ENCODE measurements at places on chromosomes 5 and 9.
A peak's percentile ranks its signal among the peaks of the same experiment; 100 is the strongest.

- no peak for DNase-seq
These were observed 14.6 kb upstream of the DAP start for GRCh38 chr5:10775646-10776045.

DNA sequence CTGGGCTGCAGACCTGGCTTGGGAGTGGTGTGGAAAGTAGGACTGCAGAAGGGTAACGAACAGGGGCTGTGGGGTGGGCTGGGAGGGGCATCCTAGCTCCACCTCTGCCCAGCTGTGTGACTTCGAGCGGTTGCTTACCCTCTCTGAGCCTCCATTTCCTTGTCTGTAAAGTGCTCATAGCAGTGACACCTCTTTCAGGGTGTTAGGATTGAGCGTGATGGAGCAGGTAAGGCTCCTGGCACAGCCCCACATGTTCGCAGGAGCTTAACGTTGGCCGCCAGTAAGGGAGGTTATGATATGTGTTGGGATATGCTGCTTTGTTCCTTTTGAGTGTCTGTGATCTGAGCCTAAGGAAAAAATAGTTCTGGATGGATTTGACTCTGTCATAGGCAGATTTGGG, 2.1 kb downstream of the NDST1 start:
- DNase-seq: no peak

GRCh38 chr5:158878227-158878626, 221.5 kb downstream of the EBF1 start:
- no peak for DNase-seq

DNA sequence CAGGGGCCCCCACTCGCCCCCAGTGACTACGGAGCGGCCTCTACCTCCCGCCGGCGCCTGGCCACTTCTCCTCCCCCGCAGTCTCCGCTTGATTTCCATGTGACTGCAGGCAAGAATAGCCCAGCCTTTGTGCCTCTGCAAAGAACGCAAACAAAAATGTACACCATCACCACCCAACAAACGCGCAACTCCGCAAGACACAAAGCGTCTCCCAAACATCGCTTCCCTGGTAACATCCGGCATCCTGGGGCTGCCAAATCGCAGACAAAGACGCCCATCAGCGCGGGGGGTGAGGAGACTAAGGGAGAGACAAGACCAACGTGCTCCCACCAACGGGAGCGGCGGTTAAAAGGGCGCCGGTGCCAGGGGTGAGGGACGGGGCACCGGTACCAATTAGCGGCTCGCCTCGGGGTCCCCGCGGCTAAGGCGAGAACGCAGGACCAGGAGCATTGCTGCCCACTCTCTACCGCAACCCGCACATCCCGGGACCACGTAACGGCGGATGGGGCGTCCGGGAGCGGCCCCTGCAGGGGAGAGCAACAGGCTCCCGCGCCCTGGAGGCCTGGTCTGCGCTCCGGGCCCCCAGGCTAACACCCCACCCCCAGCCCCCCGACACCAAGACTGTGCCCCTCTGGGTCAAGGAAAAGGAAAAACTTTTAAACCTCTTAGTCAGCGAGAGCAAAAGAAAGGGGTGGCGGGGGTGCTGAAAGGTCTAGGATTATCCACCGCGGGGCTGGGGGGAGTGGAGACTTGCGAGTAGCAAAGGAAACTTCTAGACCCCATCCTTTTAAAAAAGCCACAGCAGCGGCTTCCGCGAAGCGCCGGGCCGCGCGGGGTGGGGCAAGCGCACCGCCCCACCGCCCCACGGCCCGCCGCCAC, 885 bp downstream of the MPDZ start:
- peak; percentile 90 for DNase-seq

DNA sequence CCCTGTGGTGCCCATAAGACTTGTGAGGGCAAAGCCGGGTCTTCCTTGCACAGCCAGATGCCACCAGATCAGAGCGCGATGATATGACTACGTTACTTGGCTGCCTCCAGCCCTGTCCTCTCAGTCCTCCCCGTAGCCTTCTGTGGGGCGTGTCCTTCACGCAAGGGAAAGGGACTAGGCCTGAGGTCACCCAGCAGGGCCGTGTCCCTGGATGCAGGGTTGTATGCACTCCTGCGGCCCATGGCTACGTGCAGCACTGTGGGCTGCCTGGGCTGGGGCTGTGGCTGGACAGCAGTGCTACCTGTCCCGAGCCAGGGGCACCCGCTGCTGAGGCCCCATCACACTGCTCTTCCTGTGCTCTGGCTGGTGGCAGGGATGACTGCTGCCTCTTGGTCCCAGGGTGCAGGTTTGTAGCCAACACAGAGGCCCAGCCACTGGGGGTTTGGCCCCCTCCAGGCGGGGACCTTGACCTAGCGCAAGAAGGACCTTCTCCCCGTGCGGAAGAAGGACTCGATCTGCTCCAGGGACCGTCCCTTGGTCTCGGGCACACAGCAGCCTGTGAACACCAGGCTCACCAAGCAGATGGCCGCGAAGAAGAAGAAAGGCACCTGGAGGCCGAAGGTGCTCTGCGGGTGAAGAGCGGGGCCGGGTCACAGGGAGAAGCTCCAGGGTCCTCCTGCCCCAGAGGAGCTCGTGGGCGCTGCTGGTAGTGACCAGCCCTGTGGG, 7.2 kb downstream of the SLC2A6 start:
- DNase-seq: no peak

DNA sequence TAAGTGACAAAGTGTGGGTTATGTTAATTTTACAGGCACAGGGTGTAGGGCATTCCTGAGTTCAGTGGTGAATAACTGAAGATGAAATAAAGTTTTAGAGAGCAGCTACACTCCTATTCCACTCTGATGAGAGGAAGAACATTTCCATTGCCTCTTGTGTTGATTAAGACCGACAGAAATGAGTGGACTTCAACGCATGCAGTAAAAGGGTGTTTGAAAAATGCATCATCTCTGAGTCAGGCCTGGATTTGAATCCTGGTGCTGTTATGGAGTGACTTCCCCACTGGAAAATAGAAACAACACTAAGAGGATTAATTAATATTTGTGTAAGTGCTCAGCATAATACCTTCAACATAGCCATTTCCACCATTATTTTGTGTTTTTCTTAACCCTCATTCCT, 86.3 kb downstream of the PRR16 start:
- DNase-seq: no peak

DNA sequence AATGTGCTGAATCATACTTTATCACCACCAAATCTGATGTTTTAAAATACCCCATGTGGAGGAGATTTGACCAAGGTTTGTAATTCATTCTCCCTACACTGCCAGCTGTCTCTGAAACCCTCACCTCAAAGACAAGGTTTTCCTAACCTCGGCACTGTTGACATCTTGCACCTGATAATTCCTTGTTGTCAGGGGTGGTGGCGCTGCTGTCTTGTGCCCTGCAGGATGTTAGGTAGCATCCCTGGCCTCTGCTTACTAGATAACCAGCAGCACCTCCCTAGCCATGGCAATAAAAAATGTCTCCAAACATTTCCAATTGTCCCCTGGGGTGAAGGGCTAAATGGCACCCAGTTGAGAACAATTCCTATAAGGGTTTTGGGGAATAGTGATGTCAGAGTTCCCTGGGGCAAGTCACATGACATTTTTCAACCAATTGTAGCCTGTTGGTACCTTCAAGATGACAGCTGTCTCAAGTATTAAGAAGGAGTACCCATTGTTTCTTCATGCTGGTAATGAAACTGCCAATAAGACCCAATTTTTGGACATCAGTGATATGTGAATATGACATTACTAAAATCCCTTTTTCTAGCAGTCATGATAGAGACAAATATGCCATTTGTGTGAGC, 160.6 kb upstream of the PLCXD3 start:
- DNase-seq: no peak

DNA sequence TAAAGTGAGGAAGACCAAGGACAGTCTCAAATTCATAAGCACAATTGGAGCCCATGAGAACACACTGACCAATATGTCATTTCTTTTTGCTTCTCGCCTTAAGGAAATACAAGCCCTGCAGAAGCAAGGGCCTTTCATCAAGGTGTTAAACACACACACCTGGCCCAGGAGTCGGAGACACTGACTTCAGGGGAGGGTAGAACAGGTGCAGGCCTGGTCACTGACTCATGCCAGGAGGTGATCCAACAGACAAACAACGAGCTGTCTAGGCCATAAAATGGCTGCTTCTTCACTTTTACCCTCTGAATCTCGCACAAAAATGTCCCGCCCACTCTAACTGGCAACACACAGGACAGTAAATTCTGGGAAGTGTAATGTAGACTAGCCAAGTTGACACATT, 62.7 kb downstream of the RGMB start:
- DNase-seq: no peak

DNA sequence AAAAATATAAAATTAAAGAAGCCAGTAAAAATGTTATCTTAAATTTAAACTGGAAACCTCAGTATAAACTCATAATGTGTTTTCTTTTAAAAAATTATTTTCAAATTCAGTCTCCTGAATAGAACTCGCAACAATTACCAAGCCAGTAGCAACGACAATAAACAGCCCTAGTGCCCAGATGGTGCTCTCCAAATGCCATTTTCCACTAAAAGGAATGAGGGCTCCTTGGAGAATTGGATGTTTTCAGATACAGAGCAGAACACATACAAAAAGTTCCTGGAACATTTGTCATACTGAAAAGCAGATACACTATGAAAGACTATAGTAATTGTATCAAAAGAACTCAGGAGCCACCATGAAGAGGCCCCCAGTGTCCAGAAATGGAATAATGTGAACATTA, 97.4 kb downstream of the TMC1 start:
- no peak for DNase-seq

DNA sequence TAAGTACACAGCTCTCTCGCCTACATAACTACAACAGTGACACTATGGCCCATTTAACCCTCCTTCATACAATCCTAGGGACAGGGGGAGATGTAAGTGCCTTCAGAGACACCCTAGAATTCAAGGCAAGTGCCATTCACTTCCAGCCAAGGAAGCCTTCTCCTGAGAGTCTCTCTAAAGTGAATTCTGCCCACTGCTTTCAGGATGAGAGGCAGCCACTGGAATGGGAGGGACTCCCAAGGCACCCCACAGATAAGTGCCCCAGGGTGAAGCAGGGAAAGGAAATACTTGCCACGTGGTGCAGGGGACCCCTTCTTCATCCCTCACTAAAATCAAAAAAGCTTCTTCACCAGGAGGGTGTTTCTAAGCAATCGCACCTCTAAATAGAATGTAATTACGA, 283.7 kb downstream of the ZNF608 start:
- no peak for DNase-seq

- DNase-seq: peak; percentile 53
These were observed at the start of gene PCDHB14 for GRCh38 chr5:141223112-141223783. Gene PCDHB14, plus strand, starts transcription at chr5:141223343. Its CDS starts 163 bp downstream, at chr5:141223506.

- DNase-seq: no peak
These were observed 15.4 kb upstream of the RANBP17 start for GRCh38 chr5:170846416-170846815.

GRCh38 chr9:2495221-2496005, 126.2 kb upstream of the VLDLR start:
- no peak for DNase-seq

DNA sequence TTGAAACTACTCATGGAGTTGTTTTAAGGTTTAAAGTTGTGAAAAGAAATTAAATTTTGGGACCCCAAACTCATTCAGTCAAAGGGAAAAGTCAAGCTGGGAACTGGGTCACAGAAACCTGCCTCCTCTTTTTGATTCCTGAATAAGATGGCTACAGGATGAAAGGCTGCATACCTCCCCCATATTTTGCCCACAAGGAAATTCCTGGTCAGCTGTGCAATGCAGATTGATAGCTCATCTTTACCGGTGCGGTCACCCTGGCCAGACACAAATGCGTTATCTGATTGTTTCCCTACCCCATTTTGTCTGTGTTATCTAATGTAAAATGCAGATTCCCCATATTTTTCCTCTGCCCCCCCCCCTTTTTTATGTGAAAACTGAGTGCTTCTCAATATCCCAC, 1.3 kb downstream of the HAVCR2 start:
- no peak for DNase-seq

- DNase-seq: no peak
These were observed 42.8 kb upstream of the SH3GL2 start for GRCh38 chr9:17536027-17536426.

- no peak for DNase-seq
These were observed 11.9 kb downstream of the FAM219A start for GRCh38 chr9:34446468-34446891.

- DNase-seq: peak; percentile 38
These were observed 250.5 kb downstream of the DENND1A start for GRCh38 chr9:123679330-123679987.

GRCh38 chr5:87127956-87128687, 139.6 kb upstream of the RASA1 start:
- DNase-seq: no peak

DNA sequence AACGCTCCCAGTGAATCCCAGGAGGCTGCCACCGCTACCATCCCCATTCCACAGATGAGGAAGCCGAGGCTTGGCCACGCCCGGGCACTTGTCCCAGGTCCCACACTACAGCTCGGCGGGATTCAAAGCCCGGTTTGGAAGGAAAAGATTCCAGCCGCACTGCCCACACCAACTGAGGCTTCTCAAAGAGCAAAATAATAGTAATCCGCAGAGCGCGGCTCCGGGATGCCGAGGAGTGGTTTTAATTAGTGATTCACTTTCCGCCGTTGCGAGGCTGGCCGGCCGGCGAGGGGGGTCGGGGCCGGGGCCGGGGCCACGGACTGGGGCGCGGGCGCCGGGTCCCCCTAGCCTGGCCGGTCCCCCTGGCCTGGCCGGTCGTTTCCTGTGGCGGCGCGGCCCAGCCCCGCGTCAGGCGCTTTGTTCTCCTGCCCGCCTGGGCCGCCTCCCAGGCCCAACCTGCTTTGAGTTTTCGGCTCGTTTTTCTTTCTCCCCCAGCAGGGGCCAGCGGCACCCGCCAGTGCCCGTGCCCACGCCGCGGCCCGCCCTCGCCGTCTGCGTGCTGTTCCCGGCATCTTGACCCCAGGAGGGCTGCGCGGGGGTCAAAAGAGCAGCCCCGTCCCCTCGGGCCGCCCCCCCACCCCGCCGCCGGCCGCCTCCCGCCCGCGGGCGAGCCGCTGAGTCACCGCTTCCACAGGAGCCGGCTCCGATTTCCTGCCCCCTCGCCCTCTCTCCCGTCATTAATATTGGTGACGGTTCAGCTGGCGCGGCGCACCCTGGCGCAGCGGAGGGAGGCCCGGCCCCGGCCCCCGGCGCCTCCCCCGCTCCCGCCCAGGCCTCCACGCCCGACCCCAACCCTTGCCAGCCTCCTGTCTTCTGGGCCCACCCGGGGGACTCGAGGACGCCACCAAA, 31.2 kb downstream of the FGF18 start:
- DNase-seq: peak; percentile 66

GRCh38 chr5:1801222-1801966, at the start of gene NDUFS6:
Gene NDUFS6, plus strand, starts transcription at chr5:1801407. Its CDS starts 11 bp downstream, at chr5:1801418.
- DNase-seq: peak; percentile 68

DNA sequence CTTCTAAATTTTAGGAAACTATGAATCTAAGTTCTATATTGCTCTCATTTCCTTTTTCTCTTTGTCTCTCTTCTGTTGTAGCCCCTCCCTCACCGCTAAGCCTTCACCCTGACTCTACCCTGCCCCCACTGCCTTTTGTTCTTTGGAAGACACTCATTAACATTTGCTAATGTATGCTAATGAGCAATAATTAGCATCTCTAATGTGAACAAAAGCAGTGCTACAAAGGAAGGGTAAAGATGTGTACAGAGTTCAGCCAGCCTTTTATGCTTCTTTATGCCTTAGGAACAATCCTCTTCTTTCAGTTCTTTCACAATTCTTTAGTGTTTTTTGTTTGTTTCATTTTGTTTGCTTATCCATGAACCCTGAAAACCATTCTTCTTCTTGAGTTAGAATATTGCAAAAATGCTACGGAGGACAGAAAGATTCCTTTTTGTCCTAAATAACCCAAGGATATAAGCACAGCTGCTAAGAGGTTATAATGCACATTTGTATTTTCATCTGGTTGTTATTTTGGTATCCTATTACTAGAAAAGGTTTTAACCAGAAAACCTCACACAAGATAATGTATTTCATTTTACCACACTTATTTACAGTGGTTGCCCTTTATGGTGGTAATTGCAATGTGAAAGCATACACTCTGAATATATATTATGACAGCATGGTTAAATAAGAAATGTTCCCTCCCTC, 159.3 kb downstream of the TMC1 start:
- no peak for DNase-seq
